ENCODE measurements at places on chromosomes 12 and 14.

DNA sequence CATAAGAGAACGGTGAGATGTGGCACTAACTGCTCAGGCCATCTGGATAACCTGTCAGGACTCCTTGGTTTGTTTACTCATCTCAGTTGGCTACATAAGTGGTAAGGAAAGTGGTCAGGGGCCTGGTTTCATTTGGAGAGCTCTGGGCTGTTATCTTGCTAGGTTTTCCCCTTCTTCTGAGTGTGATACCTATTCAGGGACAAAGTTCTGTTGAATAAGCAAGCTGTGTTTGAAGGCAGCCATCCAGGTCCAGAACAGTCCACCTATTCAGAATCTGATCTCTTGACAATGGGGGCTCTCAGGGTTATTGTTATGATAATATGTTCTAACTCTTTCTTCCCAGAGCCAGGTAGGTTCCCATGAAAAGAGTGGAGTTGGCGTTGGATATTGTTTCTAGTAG, 194.9 kb downstream of the PAH start:
- no peak overlapping the region for H3K4me3 ChIP-seq
- H3K36me3 ChIP-seq: no peaks in the 10 kb centered on the region
- no peaks in the 10 kb centered on the region for H3K27me3 ChIP-seq
- H3K27ac ChIP-seq: no peak overlapping the region

GRCh38 chr12:70837026-70837425, 83.5 kb downstream of the PTPRR start:
- no peak overlapping the region for H3K4me3 ChIP-seq
- no peak overlapping the region for H3K27ac ChIP-seq
- no peaks in the 10 kb centered on the region for H3K36me3 ChIP-seq
- no peaks in the 10 kb centered on the region for H3K4me1 ChIP-seq
- no peak for DNase-seq

GRCh38 chr12:122062832-122063693, 15.5 kb upstream of the MLXIP start:
- H3K36me3 ChIP-seq: peaks cover 38% of the 10 kb centered on the region
- H3K27ac ChIP-seq: peak overlapping the region; percentile 87
- peaks cover 25% of the 10 kb centered on the region for H3K4me1 ChIP-seq
- H3K27me3 ChIP-seq: no peaks in the 10 kb centered on the region
- no peak for DNase-seq

DNA sequence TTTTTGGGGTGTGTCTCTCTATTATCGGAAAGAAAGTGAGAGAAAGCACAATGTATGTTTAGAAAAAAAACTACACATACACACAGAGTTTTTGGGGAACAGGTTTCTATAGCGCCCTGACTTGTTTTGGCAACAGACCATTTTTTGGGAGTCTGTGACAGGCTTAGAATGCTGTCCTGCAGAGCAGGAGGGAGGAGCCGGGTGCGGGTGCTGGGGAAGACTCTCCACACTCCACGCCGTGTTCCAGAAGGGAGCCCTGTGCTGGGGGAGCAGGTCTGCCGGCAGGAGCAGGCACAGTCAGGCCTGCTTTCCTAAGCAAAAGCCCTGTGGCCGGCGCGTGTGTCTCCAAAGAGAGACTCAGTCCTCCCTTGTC, 26.5 kb downstream of the CD9 start:
- no peaks in the 10 kb centered on the region for H3K27me3 ChIP-seq
- H3K36me3 ChIP-seq: no peaks in the 10 kb centered on the region
- peak overlapping the region; percentile 42 for H3K27ac ChIP-seq
- DNase-seq: no peak
- peak overlapping the region; percentile 33 for H3K4me3 ChIP-seq

DNA sequence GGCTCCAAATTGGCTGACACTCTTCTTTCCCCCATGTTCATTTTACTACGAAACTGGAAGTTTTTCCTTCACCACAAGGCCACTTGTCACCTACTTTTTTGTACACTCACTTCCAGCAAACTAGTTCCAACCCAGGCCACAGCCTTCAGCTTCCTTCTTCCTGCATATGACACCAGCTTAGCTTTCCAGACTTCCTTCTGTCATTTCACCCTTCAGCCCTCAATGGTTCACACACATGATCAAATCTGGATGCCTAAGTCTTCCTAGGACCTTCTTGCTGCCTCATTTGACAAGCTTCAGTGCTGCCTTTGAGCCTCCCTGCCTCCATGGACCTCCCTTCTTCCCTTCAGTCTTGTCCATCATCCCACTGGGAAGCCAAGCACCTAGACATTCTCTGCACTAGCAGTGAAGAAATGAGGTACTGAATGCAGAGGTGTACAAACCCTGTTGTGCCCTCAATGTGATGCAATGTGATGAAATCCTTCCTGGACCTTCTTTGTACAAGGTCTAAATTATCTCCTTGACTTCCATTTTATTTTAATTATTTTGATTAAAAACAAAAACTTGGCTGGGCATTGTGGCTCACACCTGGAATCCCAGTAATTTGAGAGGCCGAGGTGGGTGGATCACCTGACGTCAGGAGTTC, 4.3 kb upstream of the REC8 start:
- H3K4me3 ChIP-seq: no peak overlapping the region
- peaks cover 36% of the 10 kb centered on the region for H3K4me1 ChIP-seq
- no peak for DNase-seq
- peak overlapping the region; percentile 37 for H3K27ac ChIP-seq
- peaks cover 58% of the 10 kb centered on the region for H3K36me3 ChIP-seq

- peaks cover 31% of the 10 kb centered on the region for H3K27me3 ChIP-seq
- no peak overlapping the region for H3K4me3 ChIP-seq
- H3K4me1 ChIP-seq: no peaks in the 10 kb centered on the region
- H3K27ac ChIP-seq: no peak overlapping the region
- DNase-seq: no peak
Measured at GRCh38 chr14:56569174-56569573, 10.4 kb upstream of the TMEM260 start.

- H3K4me3 ChIP-seq: no peak overlapping the region
- H3K4me1 ChIP-seq: no peaks in the 10 kb centered on the region
- no peaks in the 10 kb centered on the region for H3K27me3 ChIP-seq
- H3K27ac ChIP-seq: no peak overlapping the region
- no peak for DNase-seq
- H3K36me3 ChIP-seq: no peaks in the 10 kb centered on the region
Measured at GRCh38 chr12:70415987-70416386, 49.9 kb downstream of the KCNMB4 start.

DNA sequence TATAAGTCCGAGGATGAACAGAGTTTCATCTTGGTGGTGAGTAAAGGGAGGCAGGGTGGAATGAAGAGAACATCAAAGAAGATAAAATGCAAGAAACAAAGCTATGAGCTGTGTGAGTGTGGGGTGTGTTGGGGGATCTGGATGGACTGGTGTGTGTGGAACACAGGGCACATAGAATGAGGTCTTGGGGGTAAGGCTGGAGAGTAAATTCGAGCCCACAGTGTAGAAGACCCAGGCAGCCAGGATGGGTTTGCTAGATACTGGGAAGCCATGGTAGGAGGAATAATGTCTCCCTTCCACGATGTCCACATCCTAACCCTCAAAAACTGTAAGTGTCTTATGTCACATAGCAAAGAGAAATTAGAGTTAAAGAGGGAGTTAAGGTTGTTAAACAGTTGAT, 6.8 kb downstream of the KCNMB4 start:
- H3K36me3 ChIP-seq: no peaks in the 10 kb centered on the region
- H3K27me3 ChIP-seq: no peaks in the 10 kb centered on the region
- DNase-seq: no peak
- no peaks in the 10 kb centered on the region for H3K4me1 ChIP-seq

- no peaks in the 10 kb centered on the region for H3K36me3 ChIP-seq
- no peak for DNase-seq
- H3K27ac ChIP-seq: no peak overlapping the region
- H3K27me3 ChIP-seq: no peaks in the 10 kb centered on the region
- H3K4me3 ChIP-seq: no peak overlapping the region
Measured at GRCh38 chr14:85622986-85623685, 93.2 kb downstream of the FLRT2 start.

- peaks cover 2% of the 10 kb centered on the region for H3K4me1 ChIP-seq
- no peak overlapping the region for H3K4me3 ChIP-seq
- DNase-seq: no peak
- no peaks in the 10 kb centered on the region for H3K27me3 ChIP-seq
- H3K36me3 ChIP-seq: no peaks in the 10 kb centered on the region
Measured at GRCh38 chr12:79085106-79085682, 220.6 kb downstream of the SYT1 start.

- no peaks in the 10 kb centered on the region for H3K36me3 ChIP-seq
- no peak overlapping the region for H3K27ac ChIP-seq
- peaks cover 52% of the 10 kb centered on the region for H3K27me3 ChIP-seq
- no peaks in the 10 kb centered on the region for H3K4me1 ChIP-seq
- no peak overlapping the region for H3K4me3 ChIP-seq
Measured at GRCh38 chr12:106739318-106739717, 35.2 kb upstream of the RIC8B start.

DNA sequence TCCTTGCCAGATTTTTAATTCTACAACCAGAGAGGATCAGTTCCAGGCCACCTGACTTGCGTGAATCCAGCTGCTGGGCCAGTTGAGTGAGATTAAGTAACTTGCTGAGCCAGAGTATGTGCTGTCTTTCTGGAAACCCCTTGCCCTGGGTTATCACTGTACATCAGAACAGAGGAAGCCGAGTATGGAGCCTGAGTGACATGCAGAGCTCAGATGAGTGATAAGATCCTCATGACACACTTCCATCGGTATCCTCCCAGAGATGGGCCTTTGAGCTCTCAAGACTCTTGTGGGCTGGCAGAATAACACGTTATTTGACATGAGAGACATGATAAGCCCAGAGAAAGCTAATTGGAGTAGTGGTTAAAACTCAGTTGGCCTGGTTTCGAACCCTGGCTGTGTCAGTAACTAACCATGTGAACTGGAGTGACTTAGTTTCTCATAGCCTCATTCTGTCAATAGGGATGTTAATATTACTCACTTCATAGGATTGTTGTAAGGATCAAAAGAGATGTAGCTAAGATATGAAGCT, 388.1 kb downstream of the ZFP36L1 start:
- H3K36me3 ChIP-seq: peaks cover 8% of the 10 kb centered on the region
- peak overlapping the region; percentile 100 for H3K27ac ChIP-seq
- H3K4me3 ChIP-seq: peak overlapping the region; percentile 87
- H3K4me1 ChIP-seq: peaks cover 53% of the 10 kb centered on the region
- H3K27me3 ChIP-seq: no peaks in the 10 kb centered on the region

GRCh38 chr12:114073076-114073475, 107.0 kb upstream of the RBM19 start:
- no peak overlapping the region for H3K27ac ChIP-seq
- H3K4me3 ChIP-seq: no peak overlapping the region
- H3K4me1 ChIP-seq: no peaks in the 10 kb centered on the region
- H3K27me3 ChIP-seq: peaks cover 7% of the 10 kb centered on the region
- DNase-seq: no peak

- H3K36me3 ChIP-seq: no peaks in the 10 kb centered on the region
- H3K4me3 ChIP-seq: no peak overlapping the region
- H3K27ac ChIP-seq: no peak overlapping the region
- DNase-seq: no peak
- H3K4me1 ChIP-seq: no peaks in the 10 kb centered on the region
- H3K27me3 ChIP-seq: no peaks in the 10 kb centered on the region
Measured at GRCh38 chr12:25415004-25415403, 138.1 kb downstream of the LMNTD1 start.

DNA sequence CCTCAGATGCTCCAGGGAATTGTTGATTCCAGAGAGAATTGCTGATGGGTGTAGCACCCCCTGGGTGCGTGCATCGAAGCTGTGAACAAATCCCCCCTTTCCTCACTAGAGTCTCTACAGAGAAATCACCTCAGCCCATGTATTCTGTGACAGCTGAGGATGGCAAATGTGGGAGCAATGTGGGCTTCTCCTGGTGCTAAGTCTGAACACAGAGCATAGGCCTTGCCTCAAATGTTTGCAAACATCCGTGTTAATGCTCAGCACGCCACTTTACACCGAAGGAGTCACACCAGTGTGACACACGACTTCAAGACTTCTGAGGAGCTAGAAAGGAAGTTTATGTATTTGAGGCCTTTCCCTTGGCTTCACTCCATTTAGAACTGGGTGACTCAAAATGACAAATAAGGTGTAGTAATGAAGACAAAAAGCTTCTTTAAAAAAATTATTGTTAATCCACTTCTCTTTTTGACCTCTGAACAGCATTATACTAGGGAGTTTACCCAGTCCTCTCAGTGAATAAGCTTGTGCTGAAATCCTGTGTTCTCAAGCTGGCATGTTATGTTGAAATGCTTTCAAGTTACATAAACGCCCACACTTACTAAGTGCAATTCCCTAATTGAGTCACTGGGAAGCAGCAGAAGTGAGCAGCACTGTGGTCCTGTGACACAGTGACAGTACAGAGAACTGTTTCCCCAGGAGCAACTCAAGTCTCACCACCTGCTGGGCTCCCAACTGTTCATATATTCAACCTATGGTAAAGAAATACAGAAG, 92.9 kb downstream of the FAR2 start:
- no peak overlapping the region for H3K4me3 ChIP-seq
- H3K36me3 ChIP-seq: no peaks in the 10 kb centered on the region
- peaks cover 5% of the 10 kb centered on the region for H3K27me3 ChIP-seq
- peaks cover 6% of the 10 kb centered on the region for H3K4me1 ChIP-seq
- peak; percentile 22 for DNase-seq
- no peak overlapping the region for H3K27ac ChIP-seq

DNA sequence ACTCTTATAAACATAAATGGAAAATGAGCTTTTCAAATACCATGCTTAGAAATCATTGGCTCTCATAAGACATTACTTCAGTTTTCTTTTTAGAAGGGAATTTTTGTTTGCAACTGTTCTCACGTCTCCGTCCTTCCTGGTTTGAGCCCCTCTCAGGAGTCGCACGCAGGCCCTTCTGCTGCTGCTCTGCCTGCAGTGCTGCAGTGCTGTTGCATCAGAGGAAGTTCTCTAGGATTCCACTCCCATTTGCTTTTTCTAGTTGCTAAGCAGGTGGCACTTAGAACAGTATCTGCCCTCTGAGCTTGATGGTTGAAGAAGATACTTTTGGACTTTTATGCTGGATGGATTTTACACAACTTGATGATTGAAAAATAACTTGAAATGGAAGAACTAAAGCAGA, 70.8 kb downstream of the SCN8A start:
- H3K27ac ChIP-seq: no peak overlapping the region
- no peaks in the 10 kb centered on the region for H3K4me1 ChIP-seq
- no peak for DNase-seq
- H3K4me3 ChIP-seq: no peak overlapping the region
- H3K36me3 ChIP-seq: no peaks in the 10 kb centered on the region
- peaks cover 22% of the 10 kb centered on the region for H3K27me3 ChIP-seq

DNA sequence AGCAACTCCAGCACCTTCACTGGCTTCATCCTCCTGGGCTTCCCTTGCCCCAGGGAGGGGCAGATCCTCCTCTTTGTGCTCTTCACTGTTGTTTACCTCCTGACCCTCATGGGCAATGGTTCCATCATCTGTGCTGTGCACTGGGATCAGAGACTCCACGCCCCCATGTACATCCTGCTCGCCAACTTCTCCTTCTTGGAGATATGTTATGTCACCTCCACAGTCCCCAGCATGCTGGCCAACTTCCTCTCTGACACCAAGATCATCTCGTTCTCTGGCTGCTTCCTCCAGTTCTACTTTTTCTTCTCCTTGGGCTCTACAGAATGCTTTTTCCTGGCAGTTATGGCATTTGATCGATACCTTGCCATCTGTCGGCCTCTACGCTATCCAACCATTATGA, 6.8 kb downstream of the OR11G2 start:
- H3K27ac ChIP-seq: no peak overlapping the region
- H3K4me1 ChIP-seq: no peaks in the 10 kb centered on the region
- no peak overlapping the region for H3K4me3 ChIP-seq

Data from stimulated activated naive B cell treated with anti-CD40 and anti-IgM and Interleukin-4, amounts not matched to agents 10 μg/mL and 1 μg/mL and 100 μg/mL, for 72 hours (primary cell).